Pons (tissue), 1 donor: ENCODE measurements at places on chromosomes 11 and 22.
A peak's percentile ranks its signal among the peaks of the same experiment; 100 is the strongest.

DNA sequence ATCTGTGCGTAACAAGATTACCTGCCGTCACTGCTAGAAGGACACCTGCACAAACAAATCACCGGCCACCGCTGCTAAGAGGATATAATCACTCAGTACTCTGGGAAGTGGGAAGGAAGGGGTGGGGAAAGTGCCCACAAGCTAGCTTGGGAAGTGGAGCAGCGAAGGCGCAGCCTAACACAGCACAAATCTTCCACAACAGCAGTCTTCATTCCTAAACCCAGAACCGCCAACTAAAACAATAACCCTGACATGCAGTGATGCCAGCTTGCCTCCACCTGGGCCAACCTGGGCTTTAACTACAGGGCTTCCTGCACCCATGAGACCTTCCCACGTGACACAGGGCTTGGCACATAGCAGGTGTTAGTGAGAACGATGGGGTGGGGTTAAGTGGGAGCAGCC, 5.1 kb downstream of the DGCR2 start:
- DNase-seq, result no peak

GRCh38 chr11:72684236-72684912, 10.2 kb upstream of the PDE2A start:
- no peak for DNase-seq

GRCh38 chr11:113177671-113178070, 136.7 kb upstream of the TTC12 start:
- no peak for DNase-seq

GRCh38 chr22:27004434-27004833, 347.0 kb downstream of the MIAT start:
- DNase-seq, result no peak

GRCh38 chr11:3103076-3103475, 45.9 kb upstream of the CARS1 start:
- no peak for DNase-seq

DNA sequence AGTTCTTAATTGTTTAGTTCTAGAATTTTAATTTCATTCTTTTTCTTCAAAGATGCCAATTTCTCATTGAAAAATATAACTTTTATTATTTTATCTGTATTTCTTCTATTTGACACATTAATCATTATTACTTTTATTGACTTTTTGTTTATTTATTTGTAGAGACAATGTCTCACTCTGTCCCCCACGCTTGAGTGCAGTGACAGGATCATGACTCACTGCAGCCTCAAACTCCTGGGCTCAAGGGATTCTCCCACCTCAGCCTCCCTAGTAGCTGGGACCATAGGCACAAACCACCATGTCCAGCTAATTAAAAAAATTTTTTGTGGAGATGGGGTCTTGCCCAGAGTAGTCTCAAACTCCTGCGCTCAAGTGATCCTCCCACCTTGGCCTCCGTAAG, 30.3 kb upstream of the FBLN1 start:
- DNase-seq, result no peak

DNA sequence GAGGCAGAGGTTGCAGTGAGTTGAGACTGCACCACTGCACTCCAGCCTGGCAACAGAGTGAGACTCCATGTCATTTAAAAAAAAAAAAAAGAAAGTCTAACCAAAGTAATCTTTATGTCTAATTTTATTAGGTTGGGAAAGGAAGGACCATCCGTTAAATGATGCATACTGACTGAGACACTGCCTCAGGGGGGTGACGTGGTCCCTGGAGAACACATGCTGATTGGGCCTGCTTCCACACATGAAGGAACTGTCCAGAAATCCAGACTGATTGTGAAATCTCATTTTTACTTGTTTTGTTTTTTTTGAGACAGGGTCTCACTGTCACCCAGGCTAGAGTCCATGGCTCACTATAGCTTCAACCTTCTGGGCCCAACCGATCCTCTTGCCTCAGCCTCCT, 5.5 kb downstream of the SF3A1 start:
- no peak for DNase-seq

- DNase-seq, result no peak
Measured at GRCh38 chr22:20010307-20011122, 6.1 kb downstream of the ARVCF start.

DNA sequence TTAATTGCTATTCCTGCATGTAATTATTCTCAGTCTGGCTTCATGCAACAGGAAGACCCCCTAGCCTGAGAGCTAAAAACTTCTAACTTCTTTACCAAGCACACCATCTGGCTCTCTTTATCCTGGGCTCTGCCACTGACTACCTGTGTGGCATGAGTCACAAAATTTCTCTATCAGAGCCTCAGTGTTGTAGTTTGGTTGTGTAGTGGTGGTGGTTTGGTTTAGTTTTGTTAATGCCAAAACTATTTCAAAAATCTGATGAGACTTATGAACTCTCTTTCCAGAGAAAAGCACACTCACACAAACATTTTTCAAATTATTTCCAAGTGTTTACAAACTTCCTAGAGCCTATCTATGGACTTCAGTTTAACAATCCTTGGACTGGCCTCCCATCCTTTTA, 7.5 kb upstream of the IL17RA start:
- DNase-seq, result no peak

- DNase-seq, result no peak
Measured at GRCh38 chr11:75535071-75535470, 9.3 kb upstream of the GDPD5 start.

DNA sequence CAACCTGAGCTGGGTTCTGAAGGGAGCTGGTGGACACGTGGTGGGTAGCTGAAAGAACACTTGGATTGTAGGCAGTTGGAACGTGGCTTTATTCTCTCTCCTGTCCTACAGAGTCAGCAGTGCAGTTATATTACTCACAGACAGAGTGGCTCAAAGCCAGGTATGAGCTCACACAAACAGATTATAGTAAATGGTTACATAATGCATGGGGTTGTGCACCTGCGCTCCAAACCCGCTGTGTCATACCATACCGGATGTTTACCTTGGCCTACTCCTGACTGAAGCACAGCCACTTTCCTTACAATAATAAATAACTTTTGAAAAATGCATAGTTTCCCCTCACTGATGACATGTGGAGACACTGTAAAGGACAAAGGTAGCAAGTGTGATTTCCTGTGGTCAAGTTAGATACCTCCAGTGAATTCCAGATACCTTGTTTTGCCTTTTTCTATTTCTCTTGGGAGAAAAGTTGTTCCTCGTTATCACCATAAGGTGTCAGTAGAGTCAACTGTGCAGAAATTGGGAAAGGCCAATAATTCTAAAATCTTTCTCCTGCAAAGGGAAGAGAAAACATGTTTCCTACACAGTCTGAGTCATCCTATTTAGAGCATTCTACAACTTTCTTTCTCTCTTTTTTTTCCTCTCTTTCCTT, 13.5 kb downstream of the MS4A6A start:
- DNase-seq, result peak; percentile 48

GRCh38 chr11:8384199-8384821, 120.6 kb upstream of the LMO1 start:
- no peak for DNase-seq

- DNase-seq, result no peak
Measured at GRCh38 chr11:34004236-34004635, 47.3 kb upstream of the CAPRIN1 start.

DNA sequence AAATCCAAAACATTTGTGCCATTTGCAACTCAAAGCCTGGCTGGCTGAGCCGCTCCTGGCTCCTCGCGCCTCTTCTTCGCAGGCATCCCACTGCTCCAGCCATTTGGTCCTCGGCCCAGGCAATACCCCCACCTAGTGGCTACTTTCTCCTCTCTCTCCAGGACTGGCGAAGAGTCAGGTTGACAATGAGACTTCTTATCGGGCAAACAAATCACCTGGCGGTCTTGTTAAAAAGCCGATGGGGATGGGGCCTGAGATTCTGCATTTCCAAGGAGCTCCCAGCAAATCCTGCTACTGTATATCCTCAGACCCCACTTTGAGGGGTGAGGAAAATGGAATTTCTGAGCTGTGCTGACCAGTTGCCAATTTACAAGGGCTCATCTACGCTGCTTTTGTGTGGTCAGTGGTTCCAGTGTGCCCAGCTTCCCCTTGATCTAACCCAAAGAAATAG, 89.0 kb downstream of the ISX start:
- DNase-seq, result peak; percentile 20

DNA sequence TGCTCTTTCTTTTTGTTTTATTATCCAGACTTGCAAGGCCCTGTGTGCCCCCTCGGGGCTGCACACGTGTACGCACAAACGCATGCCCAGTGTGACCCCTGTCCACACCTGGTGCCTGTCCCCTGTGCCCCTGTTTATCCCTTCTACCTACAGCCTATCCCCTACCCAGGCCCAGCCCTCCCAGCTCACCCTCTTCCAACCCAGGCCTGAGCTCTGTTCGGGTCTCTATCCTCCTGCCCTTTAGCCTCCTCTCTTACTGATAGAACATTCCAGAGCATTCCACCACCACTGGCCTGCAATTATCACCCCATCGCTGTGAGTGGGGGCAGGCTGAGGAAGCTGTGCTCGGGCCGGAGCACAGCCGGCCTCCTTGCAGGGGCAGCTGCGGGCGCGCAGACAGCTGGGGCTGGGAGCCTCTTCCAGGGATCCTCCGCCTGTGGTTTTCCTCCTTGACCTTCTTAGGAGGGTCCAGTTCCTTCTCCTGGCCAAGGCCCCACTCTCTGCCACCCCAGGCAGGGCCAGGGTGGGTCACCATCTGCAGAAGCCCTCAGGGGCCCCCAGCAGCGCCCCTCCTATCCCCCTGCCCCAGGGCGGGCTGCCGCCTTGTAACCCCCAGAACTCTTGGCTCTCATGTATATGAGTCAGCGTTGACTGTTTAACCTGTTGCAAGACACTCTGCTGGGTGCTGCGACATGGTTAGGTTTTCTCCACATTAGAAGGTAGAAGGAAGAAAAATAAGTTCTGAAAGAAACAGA, 41.8 kb upstream of the KCNQ1OT1 start:
- no peak for DNase-seq

DNA sequence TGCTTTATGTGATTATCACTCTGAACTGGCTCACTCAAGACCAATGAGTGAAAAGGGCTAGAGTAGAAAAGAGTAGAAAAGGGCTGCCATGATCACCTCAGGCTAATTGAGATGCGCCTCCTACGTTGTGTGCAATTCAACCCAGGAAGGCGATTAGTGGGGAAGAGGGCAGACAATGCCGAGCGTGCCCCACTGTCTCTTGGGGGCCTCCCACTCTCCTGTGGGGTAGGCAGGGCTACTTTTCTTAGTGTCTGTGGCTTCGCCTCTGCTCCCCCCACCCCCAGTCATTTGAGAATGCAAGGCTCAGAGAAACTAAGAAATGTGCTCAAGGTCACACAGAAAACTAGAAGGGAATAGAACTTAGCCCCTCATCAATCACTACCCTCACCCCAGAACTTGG, 57.7 kb upstream of the RASD2 start:
- DNase-seq, result no peak

GRCh38 chr22:37197451-37198257, 9.6 kb upstream of the C1QTNF6 start:
- no peak for DNase-seq

DNA sequence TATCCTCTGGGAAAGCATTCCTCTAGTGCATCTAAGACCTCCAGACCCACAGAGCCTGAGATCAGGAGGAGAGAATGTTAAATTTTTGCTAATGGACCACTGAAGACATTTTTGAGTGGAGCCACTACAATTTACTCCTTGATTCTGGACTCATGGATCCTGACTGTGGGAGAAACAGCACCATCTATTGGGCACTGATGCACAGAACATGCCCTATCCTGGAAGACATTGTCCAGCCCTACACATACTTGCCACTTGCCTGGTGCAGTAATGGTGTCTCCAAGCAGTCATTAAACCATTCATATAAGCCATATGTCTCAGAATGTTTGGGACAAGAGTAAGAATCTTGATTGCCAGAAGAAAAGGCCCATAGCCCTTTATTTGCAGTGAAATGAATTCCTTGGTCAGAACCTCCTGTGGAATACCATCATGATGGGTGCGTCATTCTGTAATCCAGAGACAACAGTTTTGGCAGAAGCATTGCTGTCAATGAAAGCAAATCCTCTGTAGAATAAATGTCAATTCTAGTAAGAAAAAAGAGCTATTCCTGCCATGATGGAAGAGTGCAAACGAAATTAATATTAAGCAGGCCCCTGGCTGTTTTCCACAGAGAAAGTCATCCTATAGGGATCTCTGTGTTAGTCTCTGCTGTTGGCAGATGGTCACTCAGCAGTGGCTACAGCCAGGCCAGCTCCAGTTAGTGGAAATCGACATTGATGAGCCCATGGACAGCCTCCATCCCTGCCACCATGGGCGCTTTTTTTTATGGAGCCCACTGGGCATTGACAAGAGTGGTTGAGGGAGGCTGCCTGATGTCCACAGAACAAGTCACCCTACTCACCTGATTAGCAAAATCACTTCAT, 43.5 kb downstream of the GGTLC2 start:
- peak; percentile 66 for DNase-seq
